Activated naive CD8-positive, alpha-beta T cell treated with anti-CD3 and anti-CD28 coated beads for 36 hours (primary cell): ENCODE measurements at places on chromosomes 11 and 22.

DNA sequence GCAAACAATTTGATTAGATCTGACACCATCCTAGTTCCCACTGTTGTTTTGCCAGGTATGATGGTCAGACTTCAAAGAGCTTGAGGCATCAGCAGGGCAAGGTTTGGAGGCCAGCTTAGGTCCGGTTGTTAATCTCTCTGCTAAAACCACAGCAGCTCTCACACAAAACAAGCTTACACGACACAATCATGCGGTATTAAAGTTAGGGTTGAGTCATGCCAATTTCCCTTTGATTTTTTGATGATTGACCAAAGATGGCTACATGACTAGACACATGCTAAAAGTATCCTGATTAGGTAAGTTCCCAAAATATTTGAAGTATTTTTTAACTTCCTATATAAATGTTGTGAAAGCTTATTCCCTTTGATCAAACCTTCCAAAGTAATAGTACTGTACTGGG is 145.9 kb downstream of the ELP4 start:
- H3K27me3 ChIP-seq = no peaks in the 10 kb centered on the region
- no peak overlapping the region for H3K27ac ChIP-seq
- peaks cover 9% of the 10 kb centered on the region for H3K4me1 ChIP-seq
- DNase-seq = no peak
- H3K36me3 ChIP-seq = peaks cover 7% of the 10 kb centered on the region

GRCh38 chr11:74773476-74773875 is 24.8 kb downstream of the RNF169 start:
- no peaks in the 10 kb centered on the region for H3K27me3 ChIP-seq
- peaks cover 24% of the 10 kb centered on the region for H3K4me1 ChIP-seq
- H3K27ac ChIP-seq = no peak overlapping the region
- peaks cover 19% of the 10 kb centered on the region for H3K36me3 ChIP-seq
- H3K4me3 ChIP-seq = no peak overlapping the region

- no peak for DNase-seq
- no peaks in the 10 kb centered on the region for H3K27me3 ChIP-seq
- peaks cover 74% of the 10 kb centered on the region for H3K4me1 ChIP-seq
- peak overlapping the region; percentile 87 for H3K27ac ChIP-seq
- peaks cover 10% of the 10 kb centered on the region for H3K36me3 ChIP-seq
- peak overlapping the region; percentile 26 for H3K4me3 ChIP-seq
These were observed 282.5 kb downstream of the ETS1 start for GRCh38 chr11:128304666-128305485.

GRCh38 chr11:125902277-125902926 is 604 bp downstream of the PUS3 start:
- peaks cover 28% of the 10 kb centered on the region for H3K27me3 ChIP-seq
- DNase-seq = no peak
- peak overlapping the region; percentile 95 for H3K27ac ChIP-seq
- H3K4me3 ChIP-seq = peak overlapping the region; percentile 96
- peaks cover 21% of the 10 kb centered on the region for H3K4me1 ChIP-seq

DNA sequence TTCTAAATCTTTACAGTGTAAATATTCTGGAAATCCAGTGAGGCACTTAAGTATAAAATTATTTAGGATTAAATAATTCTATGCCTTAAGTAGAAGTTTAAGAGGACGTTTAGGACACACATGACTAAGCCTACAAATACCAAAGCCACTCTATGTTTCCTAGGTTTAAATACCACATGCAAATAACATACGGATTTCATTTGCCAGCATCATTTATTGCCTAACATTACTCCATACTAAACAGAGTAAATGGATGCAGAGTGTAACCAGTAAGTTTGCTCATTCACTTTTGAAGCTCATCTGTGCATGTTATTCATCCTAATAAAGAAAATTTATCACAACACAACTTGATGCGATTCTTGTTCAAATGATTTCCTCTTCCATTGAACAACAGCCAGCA is 4.1 kb downstream of the BDNF start:
- no peak overlapping the region for H3K27ac ChIP-seq
- H3K27me3 ChIP-seq = peaks cover 61% of the 10 kb centered on the region
- H3K4me3 ChIP-seq = no peak overlapping the region
- no peak for DNase-seq

DNA sequence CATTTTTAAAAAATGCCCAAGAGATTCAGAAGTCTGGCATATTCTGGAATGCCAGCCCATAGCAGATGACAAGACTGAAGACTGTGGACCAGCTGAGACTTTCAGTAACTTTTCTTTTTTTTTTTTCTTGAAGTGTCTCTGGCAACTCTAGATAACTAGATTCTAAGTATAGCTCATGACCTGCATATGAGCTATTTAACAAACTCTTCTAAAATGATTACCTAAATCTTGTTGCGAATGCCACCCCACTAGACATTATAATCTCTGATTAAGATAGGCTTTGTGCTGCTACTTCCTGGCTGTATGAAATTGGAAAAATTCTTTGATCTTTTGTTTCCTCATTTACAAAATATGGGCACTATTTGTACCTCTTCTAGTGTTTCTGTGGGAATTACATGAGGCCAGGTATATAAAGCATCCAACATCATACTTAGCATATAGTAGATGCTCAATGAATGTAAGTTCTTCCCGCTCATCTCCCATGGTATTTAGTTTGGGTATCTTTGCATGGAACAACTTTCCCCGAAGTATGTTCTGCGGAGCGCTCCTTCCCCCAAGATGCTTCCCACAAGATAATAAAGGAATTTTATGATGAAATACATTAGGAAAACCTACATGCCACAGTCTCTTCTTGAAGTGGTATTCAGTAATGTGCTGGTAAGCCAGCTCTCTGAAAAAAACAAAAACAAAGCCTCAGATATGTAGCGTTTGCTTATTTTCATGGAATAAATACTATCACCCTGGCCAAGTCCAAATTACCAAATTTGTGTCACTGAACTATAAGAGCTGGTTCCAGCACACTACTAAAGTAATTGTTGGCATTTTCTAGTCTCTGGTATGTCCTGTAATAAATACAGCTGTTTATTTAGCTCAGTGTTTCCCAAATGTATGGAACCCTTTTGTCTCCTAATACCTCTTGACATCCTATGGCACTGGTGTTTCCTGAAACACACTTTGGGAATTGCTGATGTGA is 86.8 kb upstream of the TIMP3 start:
- H3K27me3 ChIP-seq = no peaks in the 10 kb centered on the region
- no peak overlapping the region for H3K27ac ChIP-seq
- DNase-seq = no peak
- H3K4me3 ChIP-seq = no peak overlapping the region

- H3K4me1 ChIP-seq = no peaks in the 10 kb centered on the region
- no peak for DNase-seq
- peaks cover 42% of the 10 kb centered on the region for H3K27me3 ChIP-seq
- peaks cover 7% of the 10 kb centered on the region for H3K36me3 ChIP-seq
- no peak overlapping the region for H3K4me3 ChIP-seq
- H3K27ac ChIP-seq = no peak overlapping the region
These were observed 77.7 kb downstream of the C22orf31 start for GRCh38 chr22:28983788-28984441.

- no peaks in the 10 kb centered on the region for H3K27me3 ChIP-seq
- no peaks in the 10 kb centered on the region for H3K4me1 ChIP-seq
- H3K4me3 ChIP-seq = no peak overlapping the region
These were observed 66.6 kb downstream of the ATXN10 start for GRCh38 chr22:45738206-45738605.

- H3K4me1 ChIP-seq = no peaks in the 10 kb centered on the region
- no peak for DNase-seq
- peaks cover 13% of the 10 kb centered on the region for H3K27me3 ChIP-seq
- H3K4me3 ChIP-seq = no peak overlapping the region
- H3K36me3 ChIP-seq = peaks cover 4% of the 10 kb centered on the region
These were observed 22.8 kb upstream of the CLMP start for GRCh38 chr11:123217897-123218296.

DNA sequence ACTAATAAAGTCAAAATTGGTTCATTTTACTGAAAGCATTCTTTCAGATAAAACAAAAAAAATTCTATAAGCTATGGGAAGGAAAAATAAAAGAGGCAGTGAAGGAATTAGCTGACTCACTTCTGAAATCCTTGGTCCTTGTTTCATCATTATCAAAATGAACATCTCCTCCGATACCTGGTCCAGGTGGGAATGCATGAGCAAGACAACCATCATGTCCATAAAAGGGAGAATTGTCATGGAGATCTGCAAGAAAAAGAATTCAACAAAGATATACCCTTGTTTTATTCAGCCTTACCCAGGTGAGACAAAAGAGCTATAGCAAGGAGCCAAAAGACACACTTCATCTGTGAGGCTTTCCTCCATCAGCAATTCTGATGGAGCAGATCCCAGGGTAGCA is 27.2 kb downstream of the MMP10 start:
- no peaks in the 10 kb centered on the region for H3K36me3 ChIP-seq
- no peak overlapping the region for H3K27ac ChIP-seq
- no peak for DNase-seq
